ENCODE measurements at places on chromosomes 5 and 9.
A peak's percentile ranks its signal among the peaks of the same experiment; 100 is the strongest.

DNA sequence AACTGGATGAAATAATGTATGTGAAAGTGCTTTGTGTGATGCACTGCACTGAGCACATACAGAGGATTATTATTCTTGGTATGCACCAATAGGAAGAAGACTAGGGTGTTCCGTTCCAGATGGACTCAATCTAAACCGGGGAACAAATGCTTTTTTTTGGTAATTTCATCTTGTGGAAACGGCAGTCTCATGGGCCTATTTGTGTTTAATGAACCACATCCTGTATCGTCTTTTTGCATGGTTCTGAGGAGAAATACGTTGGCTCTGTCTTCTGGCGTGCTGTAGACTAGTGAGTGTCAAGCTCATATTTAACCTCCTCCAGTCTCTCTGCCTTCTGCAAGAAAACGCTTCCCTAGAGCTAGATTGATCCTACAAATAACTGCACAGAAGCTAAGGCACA is 30.0 kb downstream of the TRIM32 start:
- H3K27me3 ChIP-seq, result peaks cover 2% of the 10 kb centered on the region
- DNase-seq, result no peak
- no peak overlapping the region for H3K27ac ChIP-seq
- H3K36me3 ChIP-seq, result no peaks in the 10 kb centered on the region
- H3K4me3 ChIP-seq, result no peak overlapping the region

DNA sequence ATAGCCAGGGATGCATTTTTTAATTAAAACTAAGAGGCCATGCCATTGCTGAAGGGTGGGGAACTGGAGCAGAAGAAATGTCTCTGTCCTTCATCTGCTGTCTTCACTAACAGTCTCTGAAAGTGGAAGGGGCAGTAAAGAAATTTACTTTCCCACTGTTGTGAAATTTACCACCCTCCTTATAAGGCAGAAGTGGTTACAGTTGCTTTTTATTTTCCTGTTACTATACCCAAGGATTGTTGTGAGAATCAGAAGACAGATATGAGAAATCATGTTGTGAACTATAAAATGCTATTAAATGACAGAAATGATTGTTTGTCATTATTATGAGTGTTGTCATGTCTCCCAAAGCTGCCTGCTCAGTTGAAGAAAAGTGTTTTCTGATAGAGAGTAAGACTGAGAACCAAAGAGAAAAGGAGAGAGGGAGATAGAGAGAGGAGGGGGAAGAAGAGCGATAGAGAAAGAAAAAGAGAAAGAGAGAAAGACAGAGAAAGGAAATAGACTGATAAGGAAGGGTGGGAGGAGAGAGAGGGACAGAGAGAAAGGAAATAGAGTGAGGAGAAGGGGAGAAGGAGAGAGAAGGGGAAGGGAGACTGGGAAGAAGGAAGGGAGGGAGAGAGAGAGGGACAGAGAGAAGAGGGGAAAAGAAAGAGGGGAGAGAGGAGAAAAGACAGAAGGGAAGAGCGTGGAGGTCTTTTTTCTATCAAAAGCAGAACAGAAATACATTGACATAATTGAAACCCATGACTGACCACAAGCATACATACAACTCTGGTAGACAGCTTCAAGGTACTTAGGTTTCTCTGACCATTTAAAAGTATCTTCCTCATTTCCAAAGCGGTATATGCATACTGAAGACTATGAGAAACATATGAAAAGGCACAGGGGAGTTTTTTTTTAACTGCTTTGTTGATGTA is 22.5 kb downstream of the SEC61B start:
- peaks cover 6% of the 10 kb centered on the region for H3K36me3 ChIP-seq
- H3K27me3 ChIP-seq, result no peaks in the 10 kb centered on the region
- H3K27ac ChIP-seq, result peak overlapping the region; percentile 95
- DNase-seq, result no peak
- H3K4me1 ChIP-seq, result peaks cover 51% of the 10 kb centered on the region
- peak overlapping the region; percentile 55 for H3K4me3 ChIP-seq

DNA sequence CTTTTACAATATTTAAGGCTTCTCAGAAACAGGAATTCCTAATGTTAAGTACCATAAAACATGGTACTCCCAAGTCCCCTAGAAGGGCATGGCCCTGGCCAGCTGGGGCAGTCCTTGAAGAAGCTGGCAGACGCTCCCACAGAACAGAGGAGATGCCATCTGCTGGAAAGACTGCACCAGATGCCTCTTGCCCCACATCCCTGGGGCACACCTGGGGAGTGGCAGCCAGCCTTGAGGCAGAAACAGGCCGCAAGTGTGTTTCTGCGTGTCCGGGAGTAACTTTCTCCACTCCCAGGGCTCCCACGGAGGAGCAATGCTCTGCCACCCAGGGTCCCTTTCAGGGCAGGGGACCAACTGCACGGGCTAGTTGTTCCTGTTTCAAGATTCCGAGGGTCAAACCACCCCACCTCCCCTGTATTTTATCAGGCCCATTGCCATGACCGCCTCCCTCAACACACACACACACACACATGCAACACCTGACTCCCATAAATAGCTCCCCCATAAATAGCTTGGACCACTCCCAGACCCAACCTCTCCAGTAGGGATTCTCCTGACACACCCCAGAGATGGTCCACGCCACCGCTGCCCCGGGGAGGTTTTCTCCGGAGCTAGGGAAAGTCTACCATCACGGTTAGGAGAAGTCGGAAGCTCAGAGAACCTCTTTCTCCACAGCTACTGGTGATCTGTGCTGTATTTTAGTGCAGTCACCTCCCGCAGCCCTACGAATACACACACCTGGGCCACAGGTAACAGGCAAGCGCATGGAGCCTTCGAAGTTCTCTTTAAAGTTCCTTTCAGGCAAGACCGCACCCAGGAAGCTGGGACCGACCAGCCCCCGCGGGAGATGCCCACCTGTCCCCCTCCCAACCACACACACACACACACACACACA is 1.5 kb downstream of the SPOCK1 start:
- H3K4me3 ChIP-seq, result no peak overlapping the region
- no peaks in the 10 kb centered on the region for H3K4me1 ChIP-seq
- DNase-seq, result no peak
- H3K36me3 ChIP-seq, result no peaks in the 10 kb centered on the region

- no peaks in the 10 kb centered on the region for H3K4me1 ChIP-seq
- no peak overlapping the region for H3K27ac ChIP-seq
- no peak overlapping the region for H3K4me3 ChIP-seq
- peaks cover 5% of the 10 kb centered on the region for H3K27me3 ChIP-seq
- no peaks in the 10 kb centered on the region for H3K36me3 ChIP-seq
Observed at GRCh38 chr5:128258372-128258771, 174.8 kb downstream of the SLC12A2 start.

- peaks cover 52% of the 10 kb centered on the region for H3K36me3 ChIP-seq
- H3K27ac ChIP-seq, result no peak overlapping the region
- no peak for DNase-seq
- H3K4me1 ChIP-seq, result no peaks in the 10 kb centered on the region
- H3K4me3 ChIP-seq, result no peak overlapping the region
Observed at GRCh38 chr5:154366353-154366752, 79.4 kb upstream of the SAP30L start.

DNA sequence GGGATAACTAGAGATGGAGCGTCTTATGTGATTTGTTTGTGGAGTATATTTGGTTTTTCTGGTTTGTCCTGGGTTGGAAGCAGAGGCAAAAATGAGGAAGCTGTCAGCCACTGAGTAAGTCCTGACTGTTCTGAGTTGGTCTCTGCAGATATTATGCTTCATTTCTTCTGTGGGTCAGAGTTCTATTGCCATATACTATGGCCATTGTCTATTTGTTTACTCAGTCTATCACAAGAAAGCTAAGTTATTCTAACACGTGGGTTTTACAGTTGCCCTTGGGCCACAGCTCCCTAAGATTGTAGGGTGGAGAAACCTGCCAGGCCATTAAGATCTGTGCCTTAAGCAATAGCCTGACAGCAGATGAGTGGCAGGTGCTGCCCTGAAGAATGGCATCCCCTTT is 3.0 kb upstream of the CTSV start:
- H3K4me3 ChIP-seq, result no peak overlapping the region
- DNase-seq, result no peak
- no peak overlapping the region for H3K27ac ChIP-seq
- H3K4me1 ChIP-seq, result peaks cover 6% of the 10 kb centered on the region
- peaks cover 52% of the 10 kb centered on the region for H3K27me3 ChIP-seq

Data from activated B cell treated with CpG ODN at 0.5 μM for 24 hours (primary cell).